ENCODE measurements at places on chromosomes 4 and X.
A peak's percentile ranks its signal among the peaks of the same experiment; 100 is the strongest.

- no peak for DNase-seq
Measured at GRCh38 chr4:528835-529234, 29.8 kb downstream of the PIGG start.

DNA sequence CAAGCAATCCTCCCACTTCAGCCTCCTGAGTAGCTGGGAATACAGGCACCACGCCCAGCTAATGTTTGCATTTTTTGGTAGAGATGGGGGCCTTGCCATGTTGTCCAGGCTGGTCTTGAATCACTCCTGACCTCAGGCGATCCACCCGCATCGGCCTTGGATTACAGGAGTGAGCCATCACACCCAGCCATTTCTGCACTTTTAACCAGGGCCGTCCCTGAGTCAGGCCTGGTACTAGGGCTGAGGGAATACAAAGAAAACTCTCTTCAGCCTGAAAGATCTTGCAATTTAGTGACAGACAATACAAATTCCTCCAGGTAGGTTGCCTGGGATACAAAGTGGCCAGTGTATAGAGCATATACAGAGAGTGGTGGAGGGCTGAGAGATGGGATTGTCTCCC is 65.8 kb downstream of the BCOR start:
- no peak for DNase-seq

GRCh38 chr4:153497988-153498967 is 32.1 kb downstream of the TMEM131L start:
- peak; percentile 87 for DNase-seq

- DNase-seq, result no peak
Measured at GRCh38 chrX:47370278-47370677, at the start of gene ZNF157. TSS of gene ZNF157 (plus strand) at chrX:47370578. CDS start at chrX:47370669, 91 bp downstream.

DNA sequence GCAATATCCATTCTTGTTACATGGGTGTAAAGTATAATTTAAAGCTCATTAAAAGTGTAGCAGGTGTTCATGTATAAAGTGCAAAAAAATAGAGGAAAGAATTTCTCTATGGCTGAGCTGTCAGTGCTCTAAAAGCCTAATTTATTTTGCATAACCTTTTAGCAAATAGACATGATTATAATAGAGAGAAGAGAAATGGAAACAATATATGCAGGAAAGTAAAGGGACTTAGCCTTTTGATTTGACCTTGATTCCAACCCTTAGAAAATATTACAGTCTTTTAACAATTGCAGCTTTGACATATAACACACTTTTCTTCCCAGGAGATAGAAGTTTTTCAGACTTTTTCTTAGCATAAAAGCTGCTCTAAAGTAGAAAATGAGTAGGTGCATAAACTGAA is 978.3 kb downstream of the PCDH18 start:
- DNase-seq, result no peak

GRCh38 chrX:151790481-151791160 is 56.1 kb downstream of the CNGA2 start:
- peak; percentile 12 for DNase-seq

GRCh38 chrX:72050011-72050410 is 81.7 kb downstream of the RTL5 start:
- peak; percentile 31 for DNase-seq

- DNase-seq, result no peak
Measured at GRCh38 chr4:129336457-129337227, 240.7 kb downstream of the C4orf33 start.

- peak; percentile 5 for DNase-seq
Measured at GRCh38 chrX:39815631-39816030, 282.1 kb downstream of the BCOR start.

- no peak for DNase-seq
Measured at GRCh38 chrX:72105436-72105835, 26.3 kb downstream of the RTL5 start.

DNA sequence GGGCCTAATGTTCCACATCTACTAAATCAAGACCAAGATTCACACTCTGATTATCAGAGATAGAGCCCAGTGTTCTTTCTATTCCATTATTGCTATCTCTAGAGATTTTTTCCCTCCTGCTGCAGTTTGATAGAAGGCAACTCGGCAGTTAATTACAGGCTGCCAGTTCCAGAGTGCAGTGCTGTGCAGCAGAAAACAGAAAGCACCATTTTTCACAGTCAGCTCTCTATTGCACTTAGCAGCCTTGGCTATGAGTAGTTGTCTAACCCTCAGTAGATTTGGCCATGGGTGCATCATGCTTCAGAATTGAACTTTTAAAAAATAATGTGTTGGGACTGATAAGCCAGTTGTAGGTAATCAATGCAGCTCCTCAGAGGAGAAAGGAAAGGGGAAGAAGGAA is 295.3 kb downstream of the MID1IP1 start:
- no peak for DNase-seq

DNA sequence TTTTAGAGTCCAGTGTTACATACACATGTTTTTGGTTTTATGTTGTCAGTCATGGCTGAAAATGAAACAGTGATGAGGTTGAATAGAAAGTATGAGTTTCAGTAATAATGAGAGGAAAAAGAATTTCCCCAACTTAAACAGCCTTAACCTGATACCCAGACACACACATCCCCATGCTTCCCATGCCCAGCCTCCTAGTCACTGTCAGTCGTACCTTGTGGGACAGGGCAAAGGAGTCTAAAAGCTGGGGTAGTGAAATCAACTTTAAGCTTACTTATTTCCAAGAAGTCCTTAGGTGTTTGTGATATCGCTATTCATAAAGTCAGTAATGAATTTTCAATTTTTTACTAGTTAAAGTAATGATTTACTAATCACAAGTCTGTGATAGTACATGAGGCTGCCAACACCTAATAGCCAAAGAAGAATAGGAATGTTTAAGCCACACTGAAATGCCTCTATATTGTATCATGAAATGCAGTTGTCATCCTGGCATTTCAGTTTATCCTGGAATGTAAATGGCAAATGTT is 24.3 kb upstream of the GPR34 start:
- no peak for DNase-seq

DNA sequence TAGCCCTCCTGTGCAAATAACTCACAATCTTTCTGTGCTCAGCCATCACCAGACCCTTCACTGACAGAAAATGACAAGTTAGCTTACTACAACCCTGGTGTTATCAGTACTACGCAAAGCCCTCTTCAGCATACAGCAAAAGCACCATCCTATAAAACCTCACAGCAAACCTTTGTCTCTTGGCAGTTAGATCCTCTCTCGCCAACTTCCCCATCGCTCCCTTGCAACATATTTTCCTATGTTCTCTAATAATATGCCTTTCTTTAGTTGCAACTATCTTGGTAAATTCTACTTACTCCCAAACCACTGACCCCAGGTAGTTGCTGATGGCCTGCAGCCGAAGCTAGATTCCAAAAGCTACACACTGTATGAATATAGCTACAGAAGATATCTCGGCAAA is 856.9 kb upstream of the FRG1 start:
- DNase-seq, result no peak

DNA sequence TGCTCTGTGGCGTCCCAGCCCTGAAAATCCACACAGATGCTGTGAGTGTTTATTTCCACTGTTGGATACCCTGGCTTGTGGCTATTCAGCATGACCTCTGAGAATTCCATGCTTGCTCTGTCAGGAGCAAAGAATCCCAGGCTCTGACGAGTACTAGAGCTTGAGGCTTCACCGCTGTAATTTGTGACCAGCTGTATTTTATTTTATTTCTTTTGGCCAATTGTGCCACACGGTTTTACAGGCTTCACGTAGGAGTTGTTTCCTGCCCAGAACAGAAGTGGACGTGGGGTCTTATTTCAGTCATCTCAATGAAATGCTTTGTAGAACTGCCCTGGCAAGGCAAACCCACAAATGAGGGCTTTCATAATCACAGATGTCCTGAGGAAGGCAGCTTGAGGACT is 69.4 kb upstream of the CLDN34 start:
- peak; percentile 84 for DNase-seq

DNA sequence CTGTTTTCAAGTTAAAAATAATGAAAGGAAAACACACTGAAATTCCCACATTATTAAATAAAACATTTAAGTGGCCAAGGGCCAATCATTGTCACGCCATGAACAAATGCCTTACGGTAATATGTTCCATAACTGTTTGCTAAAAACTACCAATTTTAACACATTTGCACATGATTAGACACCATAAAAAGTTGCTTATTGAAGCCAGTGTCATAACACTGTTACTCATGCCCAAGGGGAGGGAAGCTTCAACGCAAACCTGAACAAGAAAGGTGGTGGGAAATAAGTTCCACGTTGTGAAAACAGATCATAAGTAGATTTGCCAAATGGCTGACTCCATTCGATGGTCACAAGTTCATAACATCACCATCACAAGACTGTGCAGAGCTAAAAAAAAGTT is 739.3 kb upstream of the FAM241A start:
- peak; percentile 19 for DNase-seq

GRCh38 chr4:1626151-1626550 is 58.0 kb downstream of the FAM53A start:
- no peak for DNase-seq

DNA sequence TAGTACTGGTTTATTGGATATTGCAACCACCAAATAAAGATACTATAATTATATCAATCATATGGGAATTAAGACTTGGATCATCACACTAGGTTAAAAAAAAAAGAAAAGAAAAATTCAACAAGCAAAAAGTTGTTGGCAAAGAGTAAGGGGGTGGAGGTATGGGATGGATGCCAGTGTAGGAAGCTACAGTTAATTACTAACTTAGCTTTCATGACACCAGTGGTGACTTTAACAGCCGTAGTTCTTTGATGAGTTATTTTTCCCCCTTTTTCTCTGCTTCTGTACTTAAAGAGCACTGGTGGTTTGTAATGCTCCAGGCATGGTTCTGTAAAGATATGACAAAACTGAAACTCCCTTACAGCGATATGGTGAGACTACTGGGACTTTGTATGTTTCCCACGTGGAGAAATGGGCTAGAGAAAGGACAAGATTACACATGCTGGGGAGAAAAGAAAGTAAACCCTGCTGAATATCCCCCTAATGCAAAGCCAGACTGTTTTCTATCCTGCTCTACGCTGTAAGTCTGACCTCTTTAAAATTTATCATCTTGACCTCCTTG is 210.8 kb downstream of the SPOCK3 start:
- no peak for DNase-seq

DNA sequence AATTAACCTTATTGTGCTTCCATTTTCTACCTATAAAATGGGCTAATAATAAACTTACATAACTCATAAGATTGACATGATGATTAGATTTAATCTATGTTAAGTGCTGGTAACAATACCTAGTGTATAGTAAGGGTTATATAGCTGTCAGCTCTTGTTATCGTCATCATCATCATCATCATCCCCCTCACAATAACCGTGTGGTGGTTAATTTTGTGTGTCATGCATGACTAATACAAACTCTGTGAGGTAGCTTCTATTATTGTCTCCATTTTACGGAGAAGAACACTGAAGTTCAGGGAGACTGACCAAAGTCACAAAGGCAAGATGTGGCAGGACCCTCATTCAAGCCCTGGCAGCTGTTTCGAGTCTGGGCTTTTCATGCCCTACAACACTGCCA is 211.3 kb downstream of the PALLD start:
- peak; percentile 39 for DNase-seq

DNA sequence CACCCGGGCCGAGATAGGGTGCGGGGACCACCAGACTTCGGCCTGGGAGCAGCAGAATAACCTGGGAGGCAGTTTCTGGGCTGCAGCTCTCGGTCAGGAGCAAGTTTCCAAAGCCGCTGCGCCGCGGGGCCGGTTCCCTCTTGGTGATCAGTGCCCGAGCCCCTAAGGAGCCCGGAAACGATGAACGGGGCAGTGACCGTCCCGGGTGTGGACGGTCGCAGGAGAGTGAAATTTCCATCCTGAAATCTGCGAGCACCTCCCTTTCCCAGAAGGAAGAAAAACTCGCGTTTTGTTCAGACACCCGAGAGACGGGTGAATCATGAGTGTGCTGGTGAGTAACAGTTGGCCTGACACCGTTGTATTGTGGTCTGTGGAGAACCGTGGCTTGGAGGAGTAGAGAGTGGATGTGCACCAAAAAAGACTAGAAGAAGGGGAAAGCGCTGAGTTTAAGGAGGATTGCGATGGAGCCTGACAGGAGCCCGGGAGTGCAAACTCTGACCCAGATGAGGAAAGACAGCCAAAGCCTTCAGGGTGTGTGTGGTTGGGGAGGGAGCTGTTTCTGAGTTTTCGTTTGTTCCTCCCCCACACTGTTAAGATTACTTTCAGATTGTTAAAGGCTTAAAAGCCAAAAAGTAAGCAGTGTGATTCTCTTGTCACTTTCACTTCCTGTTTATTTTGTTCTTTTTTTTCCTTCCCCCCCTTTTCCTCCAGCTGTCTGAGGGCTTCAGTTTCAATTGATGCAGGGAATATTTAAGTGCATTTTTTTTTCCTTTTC is 828 bp downstream of the MCUB start:
- DNase-seq, result peak; percentile 68

Measured in fibroblast of skin of right quadriceps (primary cell).